ENCODE measurements at places on chromosomes 5 and 9.

- no peak for DNase-seq
Measured at GRCh38 chr9:98132806-98133631, 14.0 kb upstream of the TRIM14 start.

DNA sequence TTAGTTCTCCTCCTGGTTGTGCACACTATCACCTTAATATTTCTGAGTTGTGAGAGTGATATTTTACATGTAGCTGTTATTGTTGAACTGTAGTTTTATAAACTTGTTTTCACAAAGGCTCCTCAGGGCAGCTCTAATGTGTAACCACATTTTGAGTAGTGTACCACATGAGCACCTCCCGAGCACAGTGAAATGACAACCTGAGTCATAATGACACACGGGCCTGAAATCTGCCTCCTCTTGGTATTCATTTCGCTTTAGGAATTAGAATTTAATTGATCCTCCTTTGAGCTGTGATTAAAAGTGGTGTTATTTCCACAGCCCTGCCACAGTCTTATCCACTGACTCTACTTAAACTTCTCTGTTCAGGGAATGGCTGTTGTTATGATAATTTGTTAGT is 7.9 kb downstream of the MTRR start:
- DNase-seq: no peak

- DNase-seq: no peak
Measured at GRCh38 chr9:37611961-37612360, 19.6 kb upstream of the TOMM5 start.

GRCh38 chr5:37812365-37812764 is 27.5 kb downstream of the GDNF start:
- DNase-seq: no peak

- DNase-seq: peak; percentile 51
Measured at GRCh38 chr5:177553671-177554429, 513 bp downstream of the FAM193B start.

DNA sequence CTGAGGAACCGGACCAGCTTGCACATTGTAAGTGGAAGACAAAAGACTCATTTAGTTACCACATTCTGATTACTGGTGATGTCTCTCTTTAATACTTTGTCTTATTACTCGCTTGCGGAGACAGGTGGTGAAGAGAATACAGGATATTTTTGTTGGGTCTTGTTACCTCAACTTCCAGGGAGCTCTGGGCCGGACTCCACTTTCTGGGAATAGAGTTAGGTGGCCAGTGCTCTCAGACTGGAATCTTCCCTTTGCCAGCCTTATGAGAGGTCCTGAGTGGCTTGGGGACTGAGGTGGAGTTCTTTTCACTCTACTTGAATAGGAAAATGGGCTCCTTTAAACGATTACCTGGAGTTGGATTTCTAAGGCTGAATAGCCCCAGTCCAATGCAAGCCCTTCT is 33.3 kb upstream of the SPRY4 start:
- no peak for DNase-seq

DNA sequence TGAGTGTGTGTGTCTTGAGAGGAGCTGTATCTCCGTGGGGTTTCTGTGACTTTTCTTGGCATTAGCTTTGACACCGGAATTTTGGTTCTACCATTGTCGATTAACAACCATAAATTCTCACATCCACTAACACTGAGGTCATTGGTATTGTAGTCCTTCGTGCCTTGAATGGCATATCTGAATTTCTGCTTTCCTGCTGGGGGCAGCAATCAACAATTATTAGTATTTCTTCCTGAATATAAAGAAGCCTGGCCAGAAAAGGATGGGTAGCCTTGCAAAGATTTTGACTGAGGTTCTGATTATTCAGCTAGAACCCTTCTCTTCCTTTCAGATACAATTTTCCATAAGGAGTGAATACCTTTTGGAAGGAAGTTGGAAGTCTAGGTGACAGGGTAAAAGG is 33.5 kb upstream of the SHOC1 start:
- no peak for DNase-seq

DNA sequence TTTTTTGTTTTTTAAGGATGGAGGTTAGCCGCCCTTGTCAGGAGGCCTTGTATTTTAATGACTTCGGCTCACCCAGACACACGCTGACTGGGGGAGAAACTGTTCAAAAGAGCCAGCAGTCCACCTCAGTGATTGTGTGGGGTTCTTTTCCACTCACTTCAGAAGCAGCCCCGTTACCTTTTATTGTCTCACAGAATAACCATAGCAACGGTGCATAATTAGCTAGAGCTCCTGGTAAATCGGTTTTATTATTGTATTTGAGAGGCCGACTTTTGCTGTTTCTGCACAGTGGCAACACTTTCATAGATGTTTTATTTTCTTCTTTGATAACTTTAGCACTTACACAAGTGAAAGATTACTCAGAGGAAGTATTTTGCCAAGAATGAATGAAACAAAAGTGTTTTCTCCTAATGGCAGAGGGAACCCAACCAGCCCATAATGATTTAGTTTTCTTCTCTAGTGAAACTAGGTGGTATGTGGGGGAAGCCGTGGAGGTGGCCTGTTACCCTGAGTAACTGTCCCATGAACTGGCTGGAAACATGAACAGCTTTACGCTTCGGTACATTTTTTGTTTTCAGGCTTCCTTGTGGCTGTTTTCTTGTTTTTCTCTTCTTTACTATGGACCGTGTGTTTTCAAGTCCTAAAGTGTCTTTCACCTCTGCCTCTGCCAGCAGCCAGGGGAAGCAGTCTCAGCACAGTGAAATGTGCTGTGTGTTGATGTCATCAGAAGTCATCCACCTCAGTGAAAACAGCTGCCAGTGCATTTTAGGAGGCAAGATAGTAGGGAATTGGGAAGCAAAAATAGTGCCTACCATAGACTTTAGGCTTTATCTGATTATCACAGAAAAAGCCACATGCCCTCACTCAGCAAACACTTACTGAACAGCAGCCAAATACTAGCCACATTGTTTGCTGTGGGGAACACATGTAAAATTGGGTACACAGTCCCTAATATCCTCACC is 414.7 kb downstream of the KDM4C start:
- DNase-seq: no peak

GRCh38 chr9:111961575-111961974 is 65.0 kb downstream of the UGCG start:
- DNase-seq: peak; percentile 76

DNA sequence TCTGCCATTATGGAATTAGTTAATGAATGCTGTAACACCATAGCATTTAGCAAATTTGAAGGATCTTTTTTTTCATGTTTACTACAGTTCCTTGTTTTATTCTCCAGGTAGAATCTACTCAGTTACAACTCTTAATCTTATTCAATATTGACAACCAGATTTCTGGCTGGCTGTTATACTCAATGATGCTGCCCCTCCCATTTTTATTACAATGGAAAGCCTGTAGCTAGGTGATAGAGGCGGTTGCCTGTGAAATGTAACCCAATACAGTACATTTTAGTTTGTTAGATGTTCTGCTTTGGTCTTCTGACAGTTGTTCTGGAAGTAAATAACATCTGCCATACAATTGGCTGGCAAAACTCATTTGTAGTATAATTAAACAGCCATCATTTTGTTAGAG is 294.2 kb downstream of the DMRTA1 start:
- DNase-seq: no peak

GRCh38 chr9:130535818-130536521 is 43.4 kb upstream of the FUBP3 start:
- DNase-seq: no peak

- DNase-seq: peak; percentile 46
Measured at GRCh38 chr9:35827486-35827885, 1.0 kb downstream of the FAM221B start.

DNA sequence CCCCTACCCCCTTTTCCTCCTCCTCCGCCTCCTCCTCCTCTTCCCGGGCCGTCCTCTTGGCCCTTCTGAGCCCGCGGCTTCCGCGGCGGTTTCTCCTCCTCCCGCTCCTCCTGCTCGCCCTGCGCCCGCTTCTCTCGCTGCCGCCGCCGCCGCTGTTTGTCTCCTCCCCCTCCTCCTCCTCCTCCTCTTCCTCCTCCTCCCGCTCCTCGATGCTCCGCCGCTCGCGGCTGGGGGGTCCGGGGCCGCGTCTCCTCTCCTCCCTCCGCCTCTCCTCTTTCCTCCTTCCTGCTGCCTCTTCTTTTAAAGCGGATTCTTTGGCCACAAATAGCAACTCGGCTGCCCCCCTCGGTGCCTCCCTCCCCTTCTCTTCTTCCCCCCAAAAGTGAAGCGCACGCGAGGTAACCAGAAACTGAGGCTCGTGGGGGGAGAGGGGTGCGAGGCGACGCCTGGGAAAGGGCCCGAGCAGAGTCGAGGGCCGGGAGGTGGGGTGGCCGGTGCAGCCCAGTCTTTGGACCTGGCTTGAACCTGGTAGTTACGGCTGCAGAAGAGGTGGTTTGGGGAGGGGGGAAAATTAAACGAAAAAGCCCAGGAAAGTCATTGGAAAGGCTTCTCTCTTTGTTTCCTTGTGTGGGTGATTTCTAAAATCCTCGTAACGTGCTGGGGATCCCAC is 1058.5 kb upstream of the DMAC1 start:
- DNase-seq: peak; percentile 26

- no peak for DNase-seq
Measured at GRCh38 chr5:121478636-121479035, 373.0 kb upstream of the FTMT start.

- no peak for DNase-seq
Measured at GRCh38 chr5:106094839-106095238, 1575.9 kb downstream of the EFNA5 start.

DNA sequence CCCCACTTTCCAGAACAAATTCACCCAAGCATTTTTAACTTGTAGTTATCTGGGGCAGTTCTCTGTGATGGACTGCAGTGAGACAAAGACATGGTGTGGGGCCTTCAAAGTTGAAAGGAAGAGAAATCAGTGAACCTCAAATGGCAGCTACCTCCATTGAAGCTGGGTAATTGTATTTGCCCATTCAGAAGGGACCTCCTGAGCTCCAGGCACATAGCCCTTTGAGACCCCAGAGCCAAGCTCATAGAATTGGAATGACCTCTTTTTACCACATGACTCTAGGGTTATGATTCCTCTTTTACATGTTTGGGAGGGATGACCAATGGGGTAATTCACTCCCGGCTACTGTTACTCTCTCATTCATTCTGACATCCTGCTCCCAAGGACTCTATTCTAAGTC is 368.4 kb upstream of the ITGA1 start:
- DNase-seq: no peak

GRCh38 chr5:80935811-80936385 is 24.3 kb upstream of the RASGRF2 start:
- DNase-seq: no peak

DNA sequence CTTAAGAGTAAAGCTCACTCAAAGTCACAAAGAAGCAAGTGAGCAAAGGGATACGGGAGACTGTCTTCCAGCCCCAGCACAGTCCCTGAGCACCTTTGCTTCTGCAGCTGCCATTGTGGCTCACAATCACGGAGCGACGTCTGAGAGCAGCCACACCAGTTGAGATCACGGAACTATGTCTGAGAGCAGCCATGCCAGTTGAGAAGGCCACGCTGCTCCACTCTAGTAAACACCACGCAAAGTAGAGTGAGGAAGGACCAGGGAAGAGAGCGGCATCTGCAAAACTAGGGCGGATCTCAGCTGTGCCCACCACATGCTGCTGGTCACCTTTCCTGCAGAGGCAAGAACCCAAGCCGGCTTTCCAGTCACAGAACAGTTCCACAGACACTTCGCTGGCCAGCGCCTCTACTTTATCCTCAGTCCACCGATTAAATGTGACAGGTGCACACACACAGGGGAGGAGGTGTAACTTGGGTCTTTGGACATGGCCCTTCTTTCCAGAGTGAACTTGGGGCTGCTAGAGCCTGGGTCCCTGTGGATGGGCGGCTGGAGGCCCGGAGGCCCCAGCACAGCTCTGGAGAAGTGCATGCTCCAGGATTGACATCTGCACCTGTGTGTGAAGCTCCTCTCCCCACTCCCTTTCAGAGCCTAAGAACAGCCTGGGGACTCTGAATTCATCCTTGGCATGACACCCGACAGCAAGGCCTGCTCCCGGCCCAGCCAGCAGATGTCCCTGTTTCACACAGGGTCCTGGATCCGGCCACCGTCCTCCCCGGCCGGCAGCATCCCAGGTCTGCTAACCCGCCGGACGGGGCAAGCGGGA is 324.9 kb upstream of the IRX4 start:
- DNase-seq: peak; percentile 36

DNA sequence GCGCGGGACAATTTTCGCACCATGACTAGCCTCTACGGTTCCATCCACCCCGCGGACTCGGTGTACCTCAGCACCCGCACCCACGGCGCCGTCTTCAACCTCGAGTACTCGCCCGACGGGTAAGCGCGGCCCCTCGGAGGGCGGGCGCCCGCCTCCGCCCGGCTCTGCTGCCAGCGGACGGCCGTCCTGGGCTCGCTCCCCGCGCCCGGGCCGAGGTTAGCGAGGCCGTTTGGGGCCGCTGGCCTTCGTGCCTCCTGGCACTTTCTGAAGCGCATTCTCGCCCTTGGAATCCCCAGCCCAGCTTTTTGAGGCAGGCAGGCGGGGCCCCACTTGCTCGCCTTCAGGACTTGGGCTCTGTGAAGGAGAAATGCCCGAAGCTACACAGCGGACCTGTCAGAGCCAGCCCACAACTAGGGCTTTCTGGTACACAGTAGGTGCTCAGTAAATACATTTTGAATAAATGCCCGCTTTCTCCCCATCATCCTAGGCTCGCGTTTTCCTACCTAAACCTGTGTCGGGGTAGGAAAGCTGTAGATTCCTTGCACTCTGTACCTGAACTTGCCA is 772 bp downstream of the DCAF10 start:
- peak; percentile 50 for DNase-seq

DNA sequence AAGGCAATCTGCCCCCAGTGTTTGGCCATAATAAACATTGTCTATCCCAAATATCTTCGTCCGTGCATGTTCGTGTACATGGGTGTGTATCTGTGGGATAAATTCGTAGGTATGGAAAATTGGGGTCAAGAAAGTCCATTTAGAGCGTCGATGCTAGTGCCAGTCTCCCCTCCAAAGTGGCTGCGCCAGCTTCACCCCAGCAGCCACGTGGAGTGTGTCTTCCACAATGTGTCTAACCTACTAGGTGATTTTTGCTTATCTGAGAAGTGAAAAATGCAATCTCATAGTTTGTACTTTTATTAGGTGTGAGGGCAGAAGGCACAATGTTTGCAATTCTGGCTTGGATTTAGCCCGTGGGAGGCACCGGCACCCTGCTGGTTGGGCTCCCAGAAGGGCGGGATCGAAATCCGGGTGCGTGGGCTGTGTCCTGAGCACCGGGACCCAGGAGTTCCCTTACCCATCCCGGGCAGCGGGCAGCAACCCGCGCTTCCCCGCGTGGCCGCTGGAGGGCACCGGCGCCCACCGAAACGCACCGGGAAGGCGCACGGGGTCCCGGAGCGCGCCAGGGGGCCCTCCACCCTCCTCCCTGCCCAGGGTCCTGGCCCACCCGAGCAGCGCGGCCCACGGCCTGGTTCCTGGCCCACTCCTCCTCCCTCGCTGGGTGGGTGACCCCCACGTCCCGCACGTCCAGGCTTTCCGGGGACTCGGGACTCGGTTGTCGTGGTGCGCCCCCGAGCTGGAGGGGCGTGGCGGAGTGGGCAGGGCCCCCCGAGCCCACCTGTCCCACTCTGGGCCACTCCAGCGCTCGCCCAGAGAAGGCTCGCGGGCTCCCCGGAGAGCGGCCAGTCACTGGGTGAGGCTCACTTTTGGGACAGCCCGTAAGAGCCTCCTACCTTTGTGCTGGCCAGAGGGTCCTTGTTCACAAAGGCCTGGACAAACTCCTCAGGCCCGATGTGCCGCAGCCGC is 55.4 kb upstream of the RNF130 start:
- peak; percentile 70 for DNase-seq

Data from MG63 (cell line).